ENCODE measurements at places on chromosomes 2 and 18.

GRCh38 chr18:35646449-35646848 lies 64.9 kb downstream of the GALNT1 start:
- no peak for DNase-seq

DNA sequence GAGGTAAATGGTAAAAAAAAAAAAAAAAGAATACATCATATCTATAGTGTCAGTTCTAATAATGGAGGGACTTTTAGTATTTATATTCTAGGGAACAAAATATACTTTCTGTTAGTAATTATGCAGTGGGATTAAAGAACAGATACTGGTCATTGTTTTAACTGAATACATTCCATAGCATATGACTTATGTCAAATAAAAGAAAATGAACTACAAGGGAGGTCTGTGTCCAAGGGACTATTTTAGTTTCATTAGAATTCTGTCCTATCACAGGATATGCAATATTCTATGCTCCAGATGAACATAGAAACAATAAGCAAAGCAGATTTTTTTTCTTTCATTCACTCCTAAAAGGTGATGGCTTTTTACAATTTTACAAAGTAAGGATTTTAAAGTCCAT lies 154.2 kb upstream of the ZEB2 start:
- DNase-seq, result no peak

DNA sequence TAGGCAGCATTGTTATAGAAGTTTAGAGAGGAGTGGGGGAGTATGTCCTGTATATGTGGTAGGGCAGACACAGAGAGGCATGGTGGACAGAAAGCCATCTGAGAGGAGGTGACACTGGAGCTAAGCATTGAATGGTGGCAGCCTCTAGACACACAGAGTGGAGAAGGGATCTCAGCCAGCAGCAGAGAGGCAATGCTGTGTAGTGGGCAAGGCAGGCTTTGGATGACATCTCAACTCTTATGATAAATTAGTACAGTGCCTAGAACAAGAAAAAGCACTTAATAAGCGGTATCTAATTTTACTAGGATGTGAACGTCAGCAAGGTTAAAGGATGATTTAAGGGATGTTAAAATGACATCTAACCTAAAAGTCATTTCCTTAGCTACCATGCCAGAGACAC lies 22.5 kb upstream of the CERS6 start:
- DNase-seq, result no peak

DNA sequence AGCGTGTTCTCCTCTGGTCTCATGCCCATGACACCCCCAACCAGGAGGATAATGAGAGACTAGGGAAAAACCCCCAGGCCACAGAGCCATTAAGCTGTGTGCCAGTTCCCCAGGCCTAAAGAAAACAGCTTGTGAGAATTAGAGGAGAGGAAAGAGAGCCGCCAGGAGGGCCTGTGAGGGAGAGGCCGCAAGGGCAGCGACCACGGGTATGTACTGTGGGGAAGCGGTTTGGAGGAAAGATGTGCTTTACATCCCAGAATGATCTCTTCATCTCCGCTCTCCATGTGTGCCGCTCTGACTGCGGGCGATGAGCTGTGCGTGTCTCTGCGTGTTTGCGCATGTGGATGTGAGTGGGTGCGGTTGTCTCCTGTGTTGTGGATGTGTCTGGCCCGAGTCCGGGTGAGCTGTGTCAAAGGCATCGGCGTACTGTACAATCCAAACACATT lies 82.9 kb downstream of the DYSF start:
- no peak for DNase-seq

GRCh38 chr2:16225545-16225944 lies 285.2 kb downstream of the MYCN start:
- no peak for DNase-seq

- no peak for DNase-seq
Measured at GRCh38 chr2:169091761-169092519, 22.6 kb downstream of the DHRS9 start.

- no peak for DNase-seq
Measured at GRCh38 chr18:63878343-63878742, 9.2 kb upstream of the SERPINB2 start.

- DNase-seq, result peak; percentile 12
Measured at GRCh38 chr2:178478130-178478438, 316 bp downstream of the FKBP7 start.

- DNase-seq, result peak; percentile 6
Measured at GRCh38 chr2:40244675-40245074, 207.2 kb downstream of the SLC8A1 start.

- no peak for DNase-seq
Measured at GRCh38 chr2:181581534-181581933, 75.4 kb downstream of the CERKL start.

- no peak for DNase-seq
Measured at GRCh38 chr2:159589286-159589685, 27.1 kb downstream of the BAZ2B start.
